Fibroblast of mammary gland (primary cell): ENCODE measurements at places on chromosomes 6 and 20.
A peak's percentile ranks its signal among the peaks of the same experiment; 100 is the strongest.

DNA sequence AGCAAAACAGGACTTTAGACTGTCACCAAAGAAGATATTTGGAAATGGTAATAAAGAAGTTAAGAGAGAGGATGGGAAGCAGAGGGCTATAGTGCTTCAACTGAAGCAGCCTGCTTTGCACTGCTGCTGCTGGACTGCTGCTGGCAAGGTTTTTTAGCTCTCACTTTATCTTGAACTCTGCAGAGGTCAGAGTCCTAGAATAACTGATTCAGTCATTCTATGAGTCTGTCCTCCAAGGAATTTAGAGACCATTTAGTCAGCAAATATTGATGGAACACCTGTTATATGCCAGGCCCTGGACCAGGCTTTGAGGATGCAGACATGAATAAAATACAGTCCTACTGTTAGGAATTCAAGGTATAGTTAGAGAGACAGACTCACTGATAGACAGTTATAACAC is 9.1 kb upstream of the SAYSD1 start:
- no peak for DNase-seq

GRCh38 chr20:5524896-5525295 is 208.1 kb upstream of the PROKR2 start:
- DNase-seq = no peak

- peak; percentile 79 for DNase-seq
These were observed 177.9 kb downstream of the COL9A1 start for GRCh38 chr6:70124882-70125545.

DNA sequence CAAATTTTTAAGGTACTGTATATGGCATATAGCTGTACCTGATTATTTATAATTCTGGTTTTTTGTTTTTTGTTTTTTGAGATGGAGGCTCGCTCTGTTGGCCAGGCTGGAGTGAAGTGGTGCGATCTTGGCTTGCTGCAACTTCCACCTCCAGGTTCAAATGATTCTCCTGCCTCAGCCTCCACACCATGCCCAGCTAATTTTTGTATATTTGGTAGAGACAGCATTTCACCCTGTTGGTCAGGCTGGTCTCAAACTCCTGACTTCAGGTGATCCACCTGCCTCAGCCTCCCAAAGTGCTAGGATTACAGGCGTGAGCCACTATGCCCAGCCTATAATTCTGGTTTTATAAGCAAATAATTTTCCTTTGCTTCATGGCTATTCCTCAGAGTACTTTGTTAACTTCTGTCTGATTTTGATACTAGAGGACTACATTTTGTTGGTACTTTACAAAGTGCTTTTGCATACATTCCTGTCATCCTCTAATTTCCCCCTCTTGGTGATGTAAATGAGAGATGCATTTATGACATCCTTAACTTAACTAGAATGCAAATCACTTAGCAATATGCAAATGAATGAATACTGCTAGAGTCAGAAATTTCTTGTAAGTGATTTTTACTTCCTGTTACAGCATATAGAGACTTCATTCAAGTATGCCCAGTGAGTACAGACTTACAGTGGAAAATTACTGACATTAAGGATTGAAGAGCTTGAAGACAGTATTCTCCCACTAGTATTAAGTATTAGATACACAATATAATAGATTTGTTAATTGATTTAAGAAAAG is 35.7 kb upstream of the ARID1B start:
- no peak for DNase-seq

GRCh38 chr6:102313699-102314098 is 920.2 kb downstream of the GRIK2 start:
- no peak for DNase-seq

- no peak for DNase-seq
These were observed 771 bp upstream of the SNAI1 start for GRCh38 chr20:49982072-49982345.

GRCh38 chr6:4820704-4821276 is 44.6 kb downstream of the CDYL start:
- DNase-seq = peak; percentile 93

DNA sequence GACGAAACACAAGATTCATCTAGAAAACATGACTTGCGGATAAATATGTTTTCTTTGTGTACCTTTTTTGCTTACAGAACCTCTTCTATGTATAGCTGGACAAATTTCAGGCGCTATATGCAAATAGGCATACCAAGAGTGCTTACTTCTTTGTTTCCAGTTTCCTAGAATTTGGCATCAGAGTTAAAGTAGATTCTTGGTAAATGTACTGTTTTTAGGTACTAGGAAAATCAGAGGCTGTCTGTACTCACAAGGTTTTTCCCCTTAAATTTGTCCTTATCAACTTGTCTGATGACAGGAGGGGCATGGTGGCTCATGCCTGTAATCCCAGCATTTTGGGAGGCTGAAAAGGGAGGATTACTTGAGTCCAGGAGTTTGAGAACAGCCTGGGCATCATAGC is 124.9 kb upstream of the TMEM170B start:
- DNase-seq = no peak

GRCh38 chr6:90375681-90376439 is 79.2 kb upstream of the BACH2 start:
- DNase-seq = peak; percentile 90

- no peak for DNase-seq
These were observed 593.1 kb downstream of the PKHD1 start for GRCh38 chr6:51494342-51494741.

DNA sequence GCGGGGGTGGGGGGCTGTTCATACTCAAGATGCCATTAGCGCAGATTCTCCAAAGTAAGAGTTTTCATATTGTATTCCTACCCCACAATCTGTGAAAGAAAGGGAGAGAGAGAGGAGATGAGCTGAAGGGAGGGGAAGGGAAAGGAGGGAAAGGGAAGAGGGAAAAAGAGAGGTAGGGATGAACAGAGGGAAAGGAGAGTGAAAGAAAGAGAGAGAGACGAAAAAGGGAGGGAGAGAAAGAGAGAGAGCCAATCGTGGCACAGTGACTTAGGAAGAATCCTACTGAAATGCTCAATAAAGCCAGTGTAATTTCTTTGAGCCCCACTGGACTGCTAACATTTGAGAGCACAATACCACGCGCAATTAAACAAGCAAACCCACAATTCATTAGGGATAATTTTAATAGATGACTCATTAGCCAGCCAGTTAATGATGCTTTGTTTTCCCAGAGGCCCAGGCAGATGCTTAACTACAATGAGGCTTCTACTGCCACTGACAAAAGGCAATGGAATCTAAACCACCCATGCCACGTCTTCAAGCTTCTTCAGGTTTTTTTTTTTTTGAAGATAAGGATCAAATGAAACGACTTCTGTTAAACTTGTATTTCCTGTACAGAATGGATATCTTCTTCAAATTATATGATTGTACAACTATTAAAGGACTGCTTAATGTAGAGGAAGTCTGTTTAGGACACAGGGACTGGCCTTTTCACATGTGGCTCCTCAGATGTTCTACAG is 306.8 kb downstream of the FOXC1 start:
- peak; percentile 88 for DNase-seq

DNA sequence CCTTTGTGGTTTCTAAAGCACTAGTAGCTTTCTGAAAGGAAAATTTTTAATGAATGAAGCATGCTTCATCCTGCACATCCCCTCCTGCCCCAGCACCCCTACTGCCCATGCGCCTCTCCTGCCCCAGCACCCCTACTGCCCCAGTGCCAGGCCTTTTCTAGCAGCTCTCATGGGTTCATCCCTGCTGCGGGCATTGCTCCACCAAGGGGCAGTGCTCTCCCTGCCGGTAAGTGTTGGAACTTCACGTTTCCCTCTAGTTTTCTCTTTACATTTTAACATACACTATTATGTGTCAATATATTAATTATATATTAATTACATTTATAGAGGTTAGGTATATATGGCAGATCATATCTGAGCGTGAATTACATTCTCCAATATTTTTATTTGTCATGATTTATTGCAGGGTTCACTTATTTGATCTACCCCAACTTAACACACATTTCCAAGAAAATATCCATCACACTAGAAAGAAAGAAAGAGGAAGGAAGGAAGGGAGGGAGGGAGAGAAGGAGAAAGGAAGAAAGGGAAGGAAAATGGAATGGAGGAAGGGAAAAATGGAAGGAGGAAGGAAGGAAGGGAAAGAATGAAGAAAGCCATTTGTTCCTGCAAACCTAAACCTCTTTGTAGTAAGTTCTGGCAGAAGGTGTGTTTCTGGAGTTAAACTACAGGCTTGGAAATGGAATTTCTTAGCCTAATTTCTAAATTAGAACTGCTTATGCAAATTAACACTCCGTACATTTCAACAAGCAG is 46.8 kb downstream of the CEP43 start:
- DNase-seq = no peak

DNA sequence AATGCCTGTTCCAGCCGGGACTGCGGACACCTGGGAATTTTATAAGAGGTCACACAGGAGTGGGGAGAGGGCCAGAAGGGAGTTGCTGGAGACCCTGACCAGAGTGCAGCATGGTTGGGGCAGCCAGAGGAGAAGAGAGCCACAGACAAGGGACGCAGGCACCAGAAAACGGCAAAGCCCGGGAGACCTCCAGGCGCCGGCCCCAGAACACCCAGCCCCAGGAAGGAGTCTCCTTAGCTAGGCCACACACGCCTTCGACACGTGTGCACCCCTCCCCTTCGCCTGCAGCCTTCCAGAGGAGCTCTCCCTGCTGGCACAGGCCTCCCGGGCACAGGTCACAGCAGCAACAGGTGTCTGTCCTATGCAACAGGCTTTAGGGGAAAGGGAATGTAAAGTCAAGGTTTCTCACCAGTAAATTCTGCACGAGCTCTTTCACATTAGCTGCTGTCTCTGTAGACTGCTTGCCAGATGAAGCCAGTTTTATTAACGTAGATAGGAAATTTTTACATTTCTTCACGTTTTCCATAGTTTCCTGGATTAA is 57.0 kb downstream of the TAF4 start:
- no peak for DNase-seq

DNA sequence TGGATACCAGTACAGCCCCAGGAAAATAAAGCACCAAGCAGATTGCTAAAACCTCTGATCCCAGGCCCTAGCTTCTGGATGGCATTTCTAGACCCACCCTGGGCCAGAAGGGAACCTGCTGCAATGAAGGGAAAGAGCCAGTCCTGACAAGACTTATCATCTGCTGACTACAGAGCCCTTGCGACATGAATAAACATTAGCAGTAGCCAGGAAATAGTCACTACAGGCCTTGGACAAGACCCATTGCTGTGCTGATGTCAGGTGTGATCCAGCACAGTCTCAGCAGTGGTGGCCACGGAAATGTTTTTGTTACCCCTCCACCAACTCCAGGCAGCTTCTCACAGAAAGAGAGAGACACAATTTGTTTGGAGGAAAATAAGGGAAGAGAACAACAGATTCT is 399.3 kb downstream of the HAO1 start:
- no peak for DNase-seq

DNA sequence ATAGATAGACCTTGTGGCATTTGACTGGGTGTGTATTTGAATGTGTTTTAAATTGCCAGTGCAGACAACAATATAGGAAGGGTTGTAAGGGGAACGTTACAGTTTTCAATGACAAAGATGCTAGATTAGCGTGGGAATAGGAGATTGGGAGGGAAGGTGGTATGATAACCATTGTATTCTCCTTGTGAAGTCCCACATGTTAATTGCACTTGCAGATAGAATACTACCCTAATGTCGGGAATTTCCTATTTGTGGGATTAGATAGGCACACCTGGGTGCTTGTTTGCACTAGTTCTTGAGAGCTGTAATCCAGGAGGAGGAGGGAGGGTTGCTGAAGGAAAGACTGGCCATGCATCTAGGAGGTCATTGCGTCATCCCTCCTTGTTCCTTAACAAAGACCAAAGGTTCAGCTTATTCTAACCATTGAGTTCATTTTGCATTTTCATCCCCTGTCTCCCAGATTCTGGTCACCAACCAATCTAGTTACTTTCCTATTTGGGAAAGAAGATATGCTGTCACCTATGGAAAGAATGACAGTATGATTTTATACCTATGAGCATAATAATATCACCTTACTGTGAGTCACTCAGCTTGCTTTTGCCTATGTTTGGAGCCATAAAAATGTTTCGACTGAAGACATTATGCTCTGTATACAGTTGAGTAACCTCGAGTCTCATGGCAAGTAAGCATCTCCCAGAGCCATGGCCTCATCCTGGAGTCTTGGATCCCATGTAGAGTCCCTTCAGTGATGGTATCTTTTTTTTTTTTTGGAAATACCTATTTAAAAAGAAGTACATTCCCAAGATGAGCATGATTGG is 201.5 kb downstream of the DTNBP1 start:
- no peak for DNase-seq

- no peak for DNase-seq
These were observed 38.6 kb downstream of the AKIRIN2 start for GRCh38 chr6:87663434-87663833.

GRCh38 chr20:22995923-22996322 is 39.2 kb upstream of the SSTR4 start:
- no peak for DNase-seq

DNA sequence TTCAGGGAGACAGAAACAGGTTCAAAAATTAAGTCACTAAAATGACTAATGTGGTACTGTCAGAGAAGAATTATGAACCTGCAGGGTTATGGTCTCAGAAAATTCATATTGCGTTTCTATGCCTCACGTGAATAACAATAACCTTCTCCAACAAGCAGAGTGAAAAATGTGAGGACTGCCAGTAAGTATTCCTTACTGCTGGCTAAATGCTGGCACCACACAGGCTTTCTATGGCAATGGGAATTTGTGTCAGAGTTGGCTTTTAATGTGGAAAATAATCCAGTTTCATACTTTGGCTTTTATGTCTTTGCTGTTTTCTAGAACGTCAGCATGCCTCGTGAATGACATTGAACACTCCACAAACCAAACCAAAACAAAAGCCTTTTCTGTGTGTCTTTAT is 656.0 kb downstream of the KIF16B start:
- DNase-seq = no peak

GRCh38 chr20:38290829-38291814 is 12.8 kb upstream of the BPI start:
- DNase-seq = peak; percentile 85

DNA sequence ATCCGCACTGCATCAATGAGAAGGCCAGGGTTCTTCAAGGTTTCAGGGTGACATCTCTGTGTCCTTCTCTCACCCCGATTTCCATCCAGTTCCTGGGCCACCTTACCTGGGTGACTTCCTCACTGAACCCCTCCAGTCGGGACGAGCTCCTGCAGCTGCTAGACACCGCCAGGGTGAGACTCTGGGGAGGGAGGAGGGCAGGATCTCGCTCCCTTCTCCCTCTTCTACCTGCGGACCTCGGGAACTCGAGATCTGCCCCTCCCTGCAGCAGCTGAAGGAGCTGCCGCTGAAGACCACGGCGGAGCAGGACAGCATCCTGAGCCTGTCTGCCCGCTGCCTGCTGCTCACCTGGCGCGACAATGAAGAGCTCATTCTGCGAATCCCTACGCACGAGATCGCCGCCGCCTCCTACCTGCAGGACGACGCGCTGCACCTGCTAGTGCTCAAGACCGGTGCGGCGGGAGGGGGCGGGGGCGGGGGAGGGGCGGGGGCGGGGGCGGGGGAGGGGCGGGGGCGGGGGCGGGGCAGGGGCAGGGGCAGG is 7.5 kb downstream of the CCM2L start:
- DNase-seq = no peak

- no peak for DNase-seq
These were observed 45.1 kb upstream of the TAGAP start for GRCh38 chr6:159089909-159090308.

- DNase-seq = peak; percentile 33
These were observed 46.1 kb downstream of the SYNJ2 start for GRCh38 chr6:158027590-158028285.
